ENCODE measurements at places on chromosomes 2 and 18. TPM values are rescaled to one million over a fixed set of nuclear protein-coding genes. Genes with fewer than 3 reads are reported as not detected.

Gene C2orf49
- 8.5 TPM for polyA plus RNA-seq

Gene UGT1A5
- not detected for polyA plus RNA-seq

Gene PRSS56
- not detected for polyA plus RNA-seq

Gene DSEL
- 16.8 TPM for polyA plus RNA-seq

Gene LIMS4
- 5.2 TPM for polyA plus RNA-seq

Gene LYPD1
- polyA plus RNA-seq: 66.2 TPM

Gene RPL37A
- 1,504 TPM for polyA plus RNA-seq

Gene CHN1
- polyA plus RNA-seq: 66.9 TPM

Gene TBR1
- polyA plus RNA-seq: 0.06 TPM

Gene GAREM2
- 1.8 TPM for polyA plus RNA-seq

Gene GRHL1
- 0.26 TPM for polyA plus RNA-seq
